ENCODE measurements at places on chromosomes 13 and 19.

DNA sequence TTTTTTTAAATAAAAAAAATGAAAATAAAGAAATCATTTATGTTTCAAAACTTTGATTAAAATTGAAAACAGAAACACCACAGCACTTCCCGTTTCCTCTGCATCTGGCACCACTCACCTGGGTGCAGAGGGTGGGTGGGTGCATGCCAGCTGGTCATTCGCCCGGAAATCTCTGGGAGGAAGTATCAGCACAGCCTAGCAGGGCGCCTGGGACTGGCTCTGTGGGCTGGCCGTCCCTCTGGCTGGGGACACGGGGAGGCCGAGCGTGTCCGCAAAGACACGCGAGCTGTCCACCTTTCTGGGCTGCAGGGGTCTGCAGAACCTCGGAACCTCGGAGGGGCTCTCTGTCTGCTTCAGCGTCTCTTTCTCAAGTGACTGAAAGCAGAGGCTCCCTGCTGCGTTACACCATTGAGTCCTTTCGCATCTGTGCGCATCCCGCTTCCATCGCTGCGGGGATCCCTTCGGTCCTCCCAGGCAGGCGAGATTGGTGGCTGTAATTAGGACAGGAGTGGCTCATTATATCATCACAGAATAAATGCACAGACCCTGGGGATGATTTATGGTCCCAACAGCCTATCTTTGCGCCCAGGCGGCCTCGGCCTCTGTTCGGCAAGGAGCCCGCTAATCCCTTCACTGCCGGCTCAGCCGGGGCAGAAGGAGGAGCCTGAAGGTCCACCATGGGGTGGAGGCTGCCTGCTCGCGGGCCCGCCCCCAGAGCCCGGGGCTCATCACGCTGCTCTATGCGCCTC lies 17.2 kb downstream of the CRTC1 start:
- DNase-seq, result peak; percentile 57

DNA sequence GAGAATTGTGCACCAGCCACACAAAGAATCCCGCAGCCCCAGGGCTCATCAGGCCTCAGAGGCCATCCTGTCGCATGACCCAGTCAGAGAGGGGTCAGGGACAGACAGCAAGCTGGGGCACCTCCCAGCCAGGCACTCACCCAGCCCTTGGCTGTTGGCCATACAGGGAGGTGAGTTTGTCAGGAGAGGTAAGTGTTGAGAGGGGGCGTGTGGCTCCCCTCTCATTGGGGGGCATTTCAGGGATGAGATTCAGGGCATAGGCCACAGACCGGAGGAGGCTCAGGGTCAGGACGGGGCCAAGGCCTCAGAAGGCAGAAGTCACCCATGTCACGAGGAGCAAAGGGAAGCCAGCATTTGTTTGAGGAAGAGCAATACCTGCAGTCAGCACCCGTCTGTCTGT lies 37.1 kb downstream of the MYO9B start:
- no peak for DNase-seq

DNA sequence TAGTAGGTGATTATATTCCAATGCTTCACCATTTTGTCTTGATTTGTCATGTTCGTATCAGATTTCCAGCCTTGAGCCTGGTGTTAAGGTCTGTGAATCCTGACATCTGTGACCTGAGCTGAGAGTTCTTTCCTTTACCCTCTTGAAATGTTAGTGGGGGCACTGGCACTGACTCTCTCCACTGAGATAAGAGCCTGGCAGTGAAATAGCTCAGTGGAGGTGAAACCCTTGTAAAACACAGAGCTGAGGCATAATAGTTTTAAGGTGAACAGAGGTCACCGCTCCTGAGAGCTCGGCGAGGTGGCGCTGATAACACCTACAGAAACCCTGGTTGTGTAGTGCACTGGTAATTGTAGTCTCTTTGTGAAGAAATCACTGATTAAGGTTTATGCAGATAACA lies 748.2 kb downstream of the DIAPH3 start:
- no peak for DNase-seq

DNA sequence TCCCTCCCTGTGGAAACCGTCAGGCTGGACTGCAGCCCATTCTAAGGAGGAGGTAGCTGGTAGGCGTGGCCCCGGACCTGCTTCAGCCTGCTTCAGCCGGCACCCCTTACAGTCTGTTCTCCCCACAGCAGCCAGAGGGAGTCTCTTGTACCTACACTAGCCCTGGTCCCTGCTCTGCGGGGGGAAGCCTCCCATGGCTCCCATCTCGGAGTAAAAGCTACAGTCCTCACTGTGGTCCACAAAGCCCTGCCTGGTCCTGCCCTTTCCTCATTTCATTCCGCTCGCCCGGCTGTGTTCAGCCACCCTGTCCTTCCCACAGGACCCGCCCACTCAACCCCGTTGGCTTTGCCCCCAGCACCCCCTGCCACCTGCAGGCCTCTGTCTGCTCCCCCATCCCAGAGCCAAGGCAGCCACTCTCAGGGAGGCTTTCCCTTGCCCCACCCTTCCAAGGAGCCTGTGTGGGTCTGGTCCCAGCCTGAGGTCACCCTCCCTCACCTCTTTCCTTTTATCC lies 1.3 kb downstream of the PGLYRP1 start:
- DNase-seq, result no peak

DNA sequence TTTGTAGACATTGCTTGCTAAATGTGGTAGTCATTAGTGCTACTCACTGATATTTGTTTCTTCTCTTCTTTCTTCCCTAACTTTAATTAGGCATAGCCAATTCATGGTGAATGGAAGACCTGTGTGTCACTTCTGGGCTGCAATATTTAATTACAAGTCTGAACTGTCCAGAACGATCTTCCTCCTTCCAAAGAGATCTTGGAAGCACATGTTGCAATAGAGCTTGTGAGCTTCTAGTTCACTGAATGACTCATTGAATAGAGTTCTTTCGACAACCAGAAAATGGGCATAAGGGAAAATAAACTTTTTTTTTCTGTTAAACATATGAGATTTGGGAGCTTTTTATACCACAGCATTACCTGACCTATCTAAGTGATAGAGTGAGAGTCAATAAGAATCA lies 1264.6 kb downstream of the PCDH9 start:
- DNase-seq, result no peak

DNA sequence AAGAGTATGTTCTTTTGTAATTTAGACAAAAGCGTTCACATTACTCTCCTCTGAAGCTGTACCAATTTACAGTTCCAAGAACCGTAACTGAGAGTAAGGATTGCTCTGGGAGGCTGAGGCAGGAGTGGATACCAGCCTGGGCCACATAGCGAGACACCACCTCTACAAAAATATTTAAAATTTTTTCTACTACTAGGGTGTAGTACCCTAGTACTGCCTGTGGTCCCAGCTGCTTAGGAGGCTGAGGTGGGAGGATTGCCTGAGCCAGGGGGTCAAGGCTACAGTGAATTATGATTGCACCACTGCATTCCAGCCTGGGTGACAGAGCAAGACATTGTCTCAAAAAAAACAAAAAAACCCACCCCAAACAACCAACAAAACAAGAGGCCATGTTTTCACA lies 12.1 kb upstream of the CYP2A6 start:
- no peak for DNase-seq

- DNase-seq, result no peak
These were observed 49.5 kb upstream of the KPNA3 start for GRCh38 chr13:49841964-49842363.

DNA sequence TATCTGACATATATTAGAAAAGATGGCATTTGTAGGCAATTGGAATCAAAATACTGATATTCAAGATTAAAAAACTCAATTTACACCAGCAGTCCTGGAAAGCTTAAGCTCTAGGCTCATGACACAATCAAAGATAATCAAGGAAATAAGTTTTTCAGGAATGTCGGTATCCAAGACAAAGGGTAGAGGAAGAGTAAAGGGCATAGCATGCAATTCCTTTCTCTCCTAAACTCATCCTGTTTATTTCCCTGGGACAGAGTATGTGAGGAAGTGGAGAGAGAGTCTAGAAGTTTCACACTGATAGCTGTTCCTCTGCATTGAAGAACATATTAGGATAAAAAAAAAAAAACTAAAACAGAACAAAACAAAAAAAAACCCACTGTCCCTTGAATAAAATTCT lies 2452.1 kb downstream of the PCDH9 start:
- no peak for DNase-seq

DNA sequence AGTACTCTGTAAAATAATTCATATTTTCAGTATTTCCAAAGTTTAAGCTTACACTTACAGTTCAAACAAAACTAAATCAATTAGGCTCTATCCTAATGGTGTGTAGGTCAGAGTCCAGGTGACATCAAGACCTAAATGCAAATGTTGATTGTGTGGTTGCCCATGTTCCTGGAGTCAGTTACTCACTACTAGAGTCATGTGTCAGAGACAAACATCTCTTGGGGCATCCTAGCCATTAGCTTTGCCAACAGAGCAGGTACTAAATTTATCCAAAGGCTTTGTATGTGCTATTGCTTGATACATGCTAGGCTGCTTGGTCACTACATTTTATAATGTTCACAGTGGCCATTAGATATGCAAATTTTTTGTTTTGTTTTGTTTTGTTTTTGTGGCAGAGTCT lies 11.7 kb downstream of the SPRY2 start:
- no peak for DNase-seq

DNA sequence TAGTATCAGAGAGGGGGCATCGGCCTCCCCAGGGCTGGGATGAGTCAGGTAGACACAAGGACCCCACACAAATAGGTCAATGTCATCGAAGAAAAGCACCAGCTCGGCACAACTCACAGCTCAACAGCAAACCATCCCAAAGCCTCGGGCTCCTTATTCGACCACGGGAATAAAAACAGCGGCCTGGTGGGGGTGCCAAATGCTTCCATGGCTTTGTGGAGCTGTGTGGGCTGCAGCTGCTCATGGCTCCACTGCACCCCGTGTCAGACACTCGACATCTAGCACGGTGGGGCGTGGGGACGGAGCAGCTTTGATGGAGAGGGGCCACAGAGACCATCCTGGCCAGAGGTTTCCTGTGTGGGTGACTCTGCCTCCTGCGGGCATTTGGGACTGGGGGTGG lies 212.5 kb upstream of the SOX1 start:
- DNase-seq, result peak; percentile 63

GRCh38 chr19:52962394-52963246 lies at the start of gene ZNF816:
ZNF816 (minus strand) TSS chr19:52962881; CDS start chr19:52956089, 6,792 bp downstream.
- peak; percentile 95 for DNase-seq

- no peak for DNase-seq
These were observed 27.7 kb upstream of the MBNL2 start for GRCh38 chr13:97194479-97194878.

DNA sequence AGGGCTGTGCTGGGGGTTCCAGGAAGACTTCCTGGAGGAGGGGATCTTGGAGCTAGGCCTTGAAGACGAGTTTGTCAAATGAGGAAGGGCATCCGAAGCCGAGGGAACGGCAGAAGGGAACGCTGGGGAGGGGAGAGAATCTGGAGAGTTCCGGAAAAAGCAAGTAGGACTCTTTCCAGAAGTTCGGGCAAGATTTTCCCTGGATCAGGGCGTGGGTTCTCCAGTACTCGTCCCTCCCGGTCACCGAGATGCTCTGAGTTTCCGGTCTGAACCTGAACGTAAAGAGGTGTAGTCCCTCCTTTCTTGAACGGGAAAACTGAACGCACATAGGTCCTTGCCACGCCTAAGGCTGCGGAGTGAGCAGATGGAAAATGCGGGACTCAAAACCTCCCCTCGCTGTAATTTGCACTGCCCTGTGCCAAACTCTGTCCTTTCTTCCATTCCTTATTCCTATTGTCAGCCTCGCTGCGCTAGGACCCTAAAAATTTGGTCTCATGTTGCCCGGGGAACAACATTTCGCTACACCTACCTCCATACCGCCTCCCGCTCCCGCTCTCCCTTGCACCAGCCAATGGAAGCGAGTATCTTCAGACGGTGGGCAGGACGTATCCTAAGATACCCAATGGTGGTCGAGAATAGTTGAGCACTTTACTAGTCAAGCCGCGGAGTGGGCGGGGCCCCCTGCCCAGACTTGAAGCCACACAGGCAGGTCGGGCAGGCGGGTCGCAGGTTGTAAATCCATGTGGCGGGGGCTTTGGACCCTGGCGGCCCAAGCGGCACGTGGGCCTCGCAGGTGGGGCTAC lies at the start of gene GTPBP3:
Gene GTPBP3 (plus strand): TSS at position 682 of the 803 bp plus-strand sequence. CDS start 59 bp downstream, at position 741.
- peak; percentile 95 for DNase-seq

- DNase-seq, result no peak
These were observed 71.0 kb upstream of the SLC15A1 start for GRCh38 chr13:98823442-98823841.

GRCh38 chr19:44904426-44904994 lies 1.1 kb upstream of the APOE start:
- no peak for DNase-seq

DNA sequence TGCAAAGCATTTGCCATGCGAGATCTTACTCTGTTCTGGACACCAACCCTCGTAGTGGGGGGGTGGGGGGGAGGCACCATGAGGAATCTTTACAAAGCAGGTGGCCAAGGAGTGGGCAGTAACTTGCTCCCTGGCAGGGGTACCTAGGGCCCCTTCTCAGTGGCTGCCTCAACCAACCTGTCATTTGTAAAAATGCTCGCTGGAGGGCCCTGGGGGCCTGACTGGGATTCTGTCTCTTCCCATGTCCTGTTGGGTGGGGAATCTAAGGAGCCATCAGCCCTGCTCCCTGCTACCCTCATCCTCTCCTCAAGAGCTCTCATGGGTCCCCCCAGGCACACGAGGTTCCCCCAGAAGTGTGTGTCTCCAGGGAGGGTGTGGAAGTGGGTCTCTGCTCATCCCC lies 1.5 kb downstream of the KCNN1 start:
- DNase-seq, result no peak

- no peak for DNase-seq
These were observed 1044.4 kb downstream of the UQCRFS1 start for GRCh38 chr19:28168557-28168956.

DNA sequence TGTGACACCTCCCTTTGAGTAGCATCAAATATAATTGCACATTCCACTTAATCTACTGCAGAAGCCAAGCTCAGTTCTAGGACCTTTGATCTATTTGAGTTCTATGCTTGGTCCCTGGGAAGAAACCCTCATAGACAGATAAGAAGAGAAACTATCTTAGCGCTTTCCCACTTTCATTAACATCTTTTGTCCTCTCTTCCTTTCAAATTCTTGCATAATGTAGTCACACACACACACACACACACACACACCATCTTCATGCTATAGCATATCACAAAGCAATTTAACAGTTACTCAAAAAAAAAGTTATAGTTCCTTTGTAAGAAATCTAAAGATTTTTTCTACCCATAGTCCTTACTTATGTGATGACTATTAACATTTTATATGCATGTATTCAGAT lies 735.9 kb upstream of the PCDH9 start:
- no peak for DNase-seq

- no peak for DNase-seq
These were observed 13.2 kb downstream of the ZNF493 start for GRCh38 chr19:21410166-21410565.

DNA sequence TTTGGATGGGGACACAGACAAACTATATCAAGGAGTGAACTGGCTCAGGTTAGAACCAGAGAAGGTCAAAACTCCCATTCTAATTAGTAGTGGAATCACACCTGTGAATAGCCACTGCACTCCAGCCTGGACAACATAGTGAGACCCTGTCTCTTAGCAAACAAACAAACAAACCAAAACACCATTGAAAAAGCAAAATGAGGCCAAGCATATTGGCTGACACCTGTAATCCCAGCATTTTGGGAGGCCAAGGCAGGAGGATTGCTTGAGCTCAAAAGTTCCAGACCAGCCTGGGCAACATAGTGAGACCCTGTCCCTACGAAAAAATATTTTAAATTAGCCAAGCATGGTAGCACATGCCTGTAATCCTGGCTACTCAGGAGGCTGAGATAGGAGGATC lies 39.1 kb upstream of the UBAC2 start:
- no peak for DNase-seq

GRCh38 chr19:29216021-29216420 lies 3.1 kb upstream of the UQCRFS1 start:
- no peak for DNase-seq

- DNase-seq, result peak; percentile 26
These were observed 20.8 kb downstream of the NOVA2 start for GRCh38 chr19:45952686-45953505.
